Cerebellar cortex (tissue), 1 donor: ENCODE measurements at places on chromosomes 1 and 21.

GRCh38 chr1:2557482-2558400, 1.6 kb downstream of the TNFRSF14 start:
- no peak for DNase-seq

DNA sequence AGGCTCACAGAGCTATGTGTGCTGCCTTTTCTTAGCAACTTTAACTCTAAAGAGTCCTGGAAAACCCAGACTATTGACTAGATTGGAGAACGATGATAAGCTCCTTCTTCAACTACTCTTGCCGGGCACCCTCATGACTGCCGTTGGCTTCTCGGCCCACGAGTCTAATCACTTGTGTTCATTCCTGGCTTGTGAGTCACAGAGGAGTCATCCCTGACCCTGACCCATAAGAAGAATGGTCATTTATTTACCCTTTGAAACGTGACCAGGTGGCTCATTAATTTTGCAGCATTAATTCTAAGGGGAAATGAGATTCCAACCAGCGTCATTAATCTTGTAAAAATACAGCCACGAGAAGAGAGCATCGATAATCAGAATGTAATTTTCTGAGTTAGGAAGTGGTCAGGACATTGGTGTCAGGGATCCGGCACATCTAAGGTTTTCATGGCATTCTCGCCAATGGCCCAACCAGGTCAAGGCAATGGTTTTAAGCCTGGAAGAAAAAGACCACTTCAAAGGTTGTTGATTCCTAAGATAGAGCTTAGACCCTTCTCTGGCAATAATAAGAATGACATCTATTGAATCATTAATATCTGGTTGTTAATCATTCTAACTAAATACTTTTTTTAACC, 183.6 kb upstream of the RUNX1 start:
- no peak for DNase-seq

DNA sequence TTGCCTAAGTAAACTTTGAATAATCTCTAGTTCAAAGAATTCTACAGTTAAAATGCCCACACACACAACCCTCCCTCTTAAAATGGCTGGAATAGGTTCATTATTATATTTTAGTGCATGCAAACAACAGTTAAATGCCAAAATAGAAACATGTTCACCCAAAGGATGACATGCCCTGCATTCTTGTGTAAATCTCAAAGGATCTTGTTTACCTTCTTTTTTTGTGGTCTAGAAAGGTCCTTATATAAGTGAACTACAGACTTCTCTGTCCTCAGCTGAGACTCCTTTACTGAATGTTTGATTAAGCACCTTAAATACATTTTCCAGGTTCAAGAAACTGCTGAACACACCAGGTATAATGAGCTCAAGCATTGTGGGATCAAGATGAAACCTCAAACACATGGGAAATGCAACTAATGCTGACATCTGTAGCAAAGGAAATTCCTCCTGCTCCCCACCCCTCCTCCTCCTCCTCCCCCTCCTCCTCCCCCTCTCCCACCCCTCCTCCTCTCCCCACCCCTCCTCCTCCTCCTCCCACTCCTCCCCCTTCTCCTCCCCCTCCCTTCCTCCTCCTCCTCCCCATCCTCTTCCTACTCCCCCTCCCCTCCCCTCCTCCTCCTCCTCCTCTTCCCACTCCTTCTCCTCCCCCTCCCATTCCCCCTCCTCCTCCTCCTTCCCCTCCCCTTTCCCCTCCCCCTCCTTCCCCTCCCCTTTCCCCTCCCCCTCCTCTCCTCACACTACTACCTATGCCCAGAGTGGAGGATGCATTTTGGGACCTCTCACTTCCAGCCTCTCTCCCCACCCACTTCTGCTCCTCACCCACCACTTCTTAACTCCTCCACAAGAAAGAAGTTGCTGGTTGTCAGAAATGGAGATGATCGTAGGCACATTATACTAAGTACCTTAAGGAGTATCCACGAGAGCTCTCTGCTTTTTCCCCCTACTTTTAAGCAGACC, 233.9 kb downstream of the MRPL39 start:
- no peak for DNase-seq

DNA sequence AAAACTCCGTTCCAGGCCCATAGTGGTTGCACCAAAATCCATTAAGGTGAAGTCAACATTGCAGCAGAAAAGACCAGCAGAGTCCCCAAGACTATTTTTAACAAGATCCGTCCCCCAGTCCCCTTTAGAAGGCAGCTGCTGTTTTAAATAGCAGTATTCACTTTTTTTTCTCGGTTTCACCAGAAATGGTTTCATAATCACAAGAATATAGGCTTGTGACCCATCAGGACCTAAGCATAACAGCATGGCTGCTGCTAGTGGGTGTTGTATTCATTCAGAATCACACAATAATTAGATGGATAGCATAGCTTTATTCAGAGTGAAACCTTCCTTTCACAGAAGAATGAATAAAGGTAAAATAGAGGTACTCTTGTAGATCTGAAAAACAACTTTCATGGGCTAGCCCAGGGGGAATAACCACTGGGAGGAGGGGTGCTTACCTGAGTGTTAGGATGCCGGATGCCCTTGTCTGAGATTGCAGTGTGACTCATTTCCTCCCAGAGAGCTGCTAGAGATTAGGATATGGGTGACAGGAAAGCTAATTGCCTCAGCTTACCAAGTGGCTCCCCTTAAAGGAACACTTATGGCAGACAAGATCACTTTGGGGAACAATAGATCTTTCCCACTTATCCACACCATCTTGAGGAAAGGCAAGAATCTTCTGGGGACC, 35.0 kb downstream of the ACKR1 start:
- no peak for DNase-seq

DNA sequence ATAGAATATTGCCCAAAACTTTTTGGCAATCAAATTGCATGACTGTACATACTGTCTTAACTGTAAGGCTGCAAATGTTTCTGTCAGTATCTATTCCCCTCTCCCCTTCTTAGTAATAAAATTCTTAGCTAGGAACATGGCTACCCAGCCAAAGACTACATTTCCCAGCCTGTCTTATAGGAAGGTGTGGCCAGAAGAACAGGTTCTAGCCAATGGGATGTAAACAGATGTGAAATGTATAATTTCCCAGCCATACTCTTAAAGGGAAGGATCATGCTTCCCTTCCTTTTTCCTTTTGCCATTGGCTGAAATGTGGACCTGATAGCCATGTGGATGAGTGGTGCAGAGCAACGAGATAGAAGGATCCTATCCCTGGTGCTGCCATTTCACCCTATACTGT, 7.0 kb upstream of the HIVEP3 start:
- no peak for DNase-seq

- DNase-seq, result no peak
These were observed 96.0 kb upstream of the USP24 start for GRCh38 chr1:55311057-55311641.

GRCh38 chr1:153922076-153922971, 448 bp downstream of the GATAD2B start:
- DNase-seq, result no peak

GRCh38 chr1:53642607-53643006, 96.4 kb downstream of the GLIS1 start:
- no peak for DNase-seq

DNA sequence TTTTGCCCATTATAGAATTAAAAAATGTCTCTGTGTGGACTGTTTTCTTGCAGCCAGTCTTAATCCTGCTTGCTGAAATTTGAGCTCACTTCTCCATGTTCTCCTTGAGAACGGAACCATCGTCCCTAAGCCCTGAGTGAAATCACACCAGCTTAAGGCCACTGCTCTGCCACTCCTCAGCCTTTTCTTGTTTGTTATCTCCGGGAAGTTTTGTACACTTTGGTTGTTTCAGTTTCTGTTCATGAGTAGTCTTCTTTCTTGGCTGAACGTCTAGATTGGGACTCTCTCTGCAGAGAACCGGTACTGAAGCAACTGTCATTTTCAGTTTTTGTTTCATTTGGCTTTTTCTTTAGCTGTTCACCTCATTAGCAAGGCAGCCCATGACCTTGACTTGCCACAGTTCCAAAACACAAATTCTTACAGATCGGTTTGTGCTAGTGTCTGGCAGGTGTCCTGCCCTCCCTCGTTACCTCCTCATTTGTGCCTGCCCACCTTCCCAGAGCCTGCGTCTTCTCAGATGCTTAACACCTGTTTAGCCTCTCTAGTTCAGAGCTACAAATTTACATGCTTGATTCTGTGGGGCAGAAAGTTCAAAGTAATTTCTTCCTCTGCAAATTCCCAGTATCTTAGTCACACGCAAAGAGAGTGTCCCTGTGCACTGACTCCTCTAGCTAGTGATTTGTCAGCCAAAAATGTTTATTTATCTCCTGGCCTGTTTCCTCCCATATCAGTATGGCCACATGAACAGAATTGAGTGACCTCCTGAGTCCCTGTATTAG, 12.4 kb downstream of the PSEN2 start:
- DNase-seq, result no peak

DNA sequence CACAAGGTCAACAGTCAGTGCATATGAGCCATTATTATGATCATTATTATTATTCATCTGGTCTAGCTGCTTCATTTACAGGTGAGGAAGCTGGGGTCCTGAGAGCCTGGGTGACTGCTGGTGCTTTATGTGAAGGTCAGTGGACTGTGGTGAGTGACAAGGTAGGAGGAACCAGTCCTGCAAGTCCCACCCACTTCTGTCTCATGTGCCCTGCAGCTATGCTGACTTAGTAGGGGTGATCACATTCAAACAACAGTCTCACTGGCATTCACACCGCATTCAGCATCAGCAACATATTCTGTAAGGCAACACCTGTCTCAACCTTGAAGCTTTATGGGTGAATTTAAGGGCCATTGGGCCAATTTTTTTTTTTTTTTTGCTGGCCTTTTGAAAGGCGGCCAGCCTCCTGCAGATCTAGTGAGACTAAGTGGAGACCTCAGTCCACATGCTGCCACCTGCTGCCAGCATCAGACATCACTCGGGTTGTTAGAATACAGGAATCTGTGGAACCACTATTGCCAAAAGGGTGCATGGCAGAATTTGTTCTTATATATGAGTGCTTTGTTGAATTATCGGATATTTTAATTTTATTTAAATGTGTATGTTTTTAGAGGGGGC, 59.9 kb upstream of the CACNA1E start:
- DNase-seq, result peak; percentile 85

DNA sequence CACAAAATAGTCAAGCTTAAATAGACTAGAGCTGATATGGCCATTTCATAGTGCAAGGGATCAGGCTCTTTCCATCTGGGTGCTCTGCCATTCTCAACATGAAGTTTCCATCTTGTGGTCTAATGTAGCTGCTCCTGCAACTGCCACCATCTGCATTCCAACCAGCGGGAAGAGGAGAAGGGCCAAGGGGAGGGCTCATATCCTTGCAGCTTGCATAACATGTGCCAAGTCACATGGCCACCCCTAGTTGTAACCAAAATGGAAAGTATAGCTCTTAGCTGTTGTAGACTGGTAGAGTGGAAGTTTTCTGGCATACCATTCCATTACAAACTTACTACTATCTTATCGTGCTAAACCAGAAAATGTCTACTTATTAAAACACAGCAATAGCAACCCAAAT, 38.9 kb upstream of the IVNS1ABP start:
- DNase-seq, result no peak

- DNase-seq, result no peak
These were observed 2.5 kb downstream of the RASAL2 start for GRCh38 chr1:178096421-178096820.
